ENCODE measurements at places on chromosomes 2 and 18.

- no peak for DNase-seq
These were observed 81.1 kb downstream of the ACVR2A start for GRCh38 chr2:147925886-147926285.

GRCh38 chr2:69013840-69014821, 1.2 kb downstream of the ANTXR1 start:
- DNase-seq = no peak

GRCh38 chr2:231689124-231689893, 19.0 kb upstream of the PTMA start:
- DNase-seq = no peak

DNA sequence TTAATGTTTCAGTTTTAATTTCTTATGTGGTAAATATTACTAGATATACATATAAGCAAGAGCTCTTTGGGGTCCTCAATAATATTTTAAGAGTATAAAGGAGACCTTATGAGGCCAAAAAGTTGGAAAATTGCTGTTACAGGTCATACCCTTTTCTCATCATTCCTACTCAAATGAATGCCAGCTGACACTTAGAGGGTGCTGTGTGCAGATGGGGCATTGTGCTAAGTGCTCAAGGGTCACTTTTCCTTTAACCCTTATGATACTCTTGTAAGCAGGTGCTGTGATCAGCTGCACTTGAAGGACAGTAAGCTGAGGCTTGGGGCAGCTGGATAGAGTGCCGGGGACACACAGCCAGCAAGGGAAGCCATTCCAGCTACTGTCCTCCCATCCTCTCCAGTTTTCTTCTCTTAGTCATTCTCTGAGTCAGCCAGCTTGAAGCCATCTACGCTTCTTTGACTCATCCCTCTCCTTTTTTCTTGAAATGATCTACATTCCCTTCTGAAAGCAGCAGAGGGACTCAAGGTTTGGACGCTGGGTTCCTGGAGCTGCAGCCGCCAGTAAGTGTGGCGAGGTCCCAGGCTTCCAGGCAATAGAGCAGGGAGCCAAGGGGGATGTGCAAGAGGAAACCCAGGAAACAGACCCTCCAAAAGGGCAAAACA, 42.0 kb upstream of the CREB1 start:
- DNase-seq = peak; percentile 31

DNA sequence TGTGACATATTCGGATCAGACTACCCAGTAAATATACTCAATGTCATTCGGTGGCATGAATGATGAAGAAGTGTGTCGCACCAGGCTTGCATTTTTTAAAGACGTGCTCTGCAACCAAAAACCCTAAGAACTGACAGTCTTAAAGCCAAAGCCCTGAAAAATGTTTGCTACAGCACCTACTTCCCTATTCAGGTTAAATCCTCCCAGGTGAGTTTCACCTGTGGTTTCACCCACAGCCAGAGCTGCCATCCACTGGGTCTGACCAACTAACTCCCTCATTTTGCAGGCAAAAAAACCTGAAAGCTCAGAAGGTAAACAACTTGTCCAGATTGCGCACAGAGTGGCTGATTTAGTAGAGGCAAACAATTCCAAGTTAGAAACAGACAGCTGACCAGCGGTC, 222.3 kb upstream of the MGAT5 start:
- peak; percentile 31 for DNase-seq

DNA sequence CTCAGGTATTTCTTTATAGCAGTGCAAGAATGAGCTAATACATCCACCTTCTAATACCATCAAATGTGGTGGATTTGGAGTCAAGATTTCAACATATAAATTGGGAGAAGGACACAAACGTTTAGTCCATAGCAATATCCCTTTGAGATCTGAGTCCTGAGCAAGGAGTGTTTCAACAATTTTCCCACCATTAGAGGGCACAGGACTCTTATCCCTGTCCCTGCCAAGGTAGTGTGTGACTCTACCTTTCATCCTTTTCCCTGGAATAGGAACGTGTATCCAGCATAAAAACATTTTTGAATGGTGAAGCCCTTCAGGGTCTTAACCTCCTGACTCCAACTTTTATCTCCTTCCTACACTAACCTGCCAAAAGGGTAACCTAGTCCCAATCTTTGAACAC, 181.3 kb upstream of the SRD5A2 start:
- DNase-seq = no peak

DNA sequence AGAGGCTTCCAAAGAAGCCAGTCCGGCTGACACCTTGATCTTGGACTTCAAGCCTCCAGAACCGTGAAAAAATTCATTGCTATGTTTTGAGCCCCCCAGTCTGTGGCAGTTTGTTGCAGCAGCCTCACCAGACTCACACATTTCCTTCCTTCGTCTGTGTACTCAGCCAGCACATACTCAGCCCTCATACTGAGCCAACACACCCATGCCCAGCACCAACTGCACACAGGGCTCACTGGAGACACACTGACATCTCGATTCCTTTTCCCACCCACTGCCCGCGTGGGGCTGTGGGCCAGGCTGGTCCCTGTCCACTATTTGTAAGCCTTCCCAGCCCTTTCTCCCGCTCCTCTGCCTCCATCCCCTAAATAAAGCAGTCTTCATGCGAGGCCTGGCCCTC, 24.1 kb upstream of the NMUR1 start:
- no peak for DNase-seq

GRCh38 chr2:86020984-86021383, 84.7 kb downstream of the POLR1A start:
- no peak for DNase-seq

- DNase-seq = no peak
These were observed 53.3 kb downstream of the ZNF236 start for GRCh38 chr18:76875390-76876325.

DNA sequence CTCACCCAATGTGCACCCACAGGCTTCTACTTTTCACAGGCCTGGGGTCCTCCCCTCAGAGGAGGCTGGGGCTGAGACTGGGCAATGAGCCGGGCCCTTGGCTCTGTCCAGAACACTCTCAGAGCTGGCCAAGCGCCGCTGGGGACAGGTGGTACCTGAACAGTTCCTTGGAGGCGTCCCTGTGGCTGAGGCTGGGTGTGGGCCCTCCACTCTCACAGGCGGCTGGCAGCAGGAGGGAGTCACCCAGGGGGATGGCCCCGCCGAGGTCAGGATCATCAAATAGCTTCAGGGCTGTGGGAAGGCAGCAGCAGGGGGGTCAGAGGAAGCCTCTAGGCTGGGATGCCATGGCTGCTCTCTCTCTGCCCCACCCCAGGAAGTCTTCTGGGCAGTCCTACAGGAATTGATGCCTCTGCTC, 27.1 kb downstream of the HS1BP3 start:
- no peak for DNase-seq

DNA sequence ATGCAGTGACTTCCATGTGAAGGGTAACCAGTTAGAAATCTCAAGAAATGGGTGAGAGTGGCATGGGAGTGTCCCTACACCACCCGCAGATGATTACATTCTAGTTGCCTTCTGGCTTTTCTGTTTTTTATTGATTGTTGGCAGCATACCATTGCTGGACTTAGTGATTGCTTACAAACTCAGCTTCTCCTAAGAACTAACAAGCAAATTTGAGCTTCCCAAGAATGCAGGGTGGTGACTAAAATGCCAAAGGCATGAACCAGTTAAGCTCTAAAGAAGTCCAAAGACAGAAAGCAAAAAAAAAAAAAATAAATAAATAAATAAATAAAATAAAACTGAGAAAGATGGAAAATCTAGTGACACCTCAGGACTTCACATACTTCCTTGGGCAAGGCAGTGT, 245.5 kb upstream of the PARD3B start:
- no peak for DNase-seq

GRCh38 chr2:74522516-74522915, 3.5 kb downstream of the DQX1 start:
- DNase-seq = no peak

- no peak for DNase-seq
These were observed 86.1 kb downstream of the TNS1 start for GRCh38 chr2:217916504-217917254.

- no peak for DNase-seq
These were observed 54.6 kb downstream of the IL1R2 start for GRCh38 chr2:102046135-102046986.

GRCh38 chr2:217948351-217948791, 54.4 kb downstream of the TNS1 start:
- no peak for DNase-seq

GRCh38 chr2:75012080-75012479, 53.6 kb downstream of the POLE4 start:
- DNase-seq = no peak
